CD4-positive, alpha-beta T cell treated with Interleukin-2 at 100 ng/mL for 4 hours (primary cell): ENCODE measurements at places on chromosomes 6 and 20.

DNA sequence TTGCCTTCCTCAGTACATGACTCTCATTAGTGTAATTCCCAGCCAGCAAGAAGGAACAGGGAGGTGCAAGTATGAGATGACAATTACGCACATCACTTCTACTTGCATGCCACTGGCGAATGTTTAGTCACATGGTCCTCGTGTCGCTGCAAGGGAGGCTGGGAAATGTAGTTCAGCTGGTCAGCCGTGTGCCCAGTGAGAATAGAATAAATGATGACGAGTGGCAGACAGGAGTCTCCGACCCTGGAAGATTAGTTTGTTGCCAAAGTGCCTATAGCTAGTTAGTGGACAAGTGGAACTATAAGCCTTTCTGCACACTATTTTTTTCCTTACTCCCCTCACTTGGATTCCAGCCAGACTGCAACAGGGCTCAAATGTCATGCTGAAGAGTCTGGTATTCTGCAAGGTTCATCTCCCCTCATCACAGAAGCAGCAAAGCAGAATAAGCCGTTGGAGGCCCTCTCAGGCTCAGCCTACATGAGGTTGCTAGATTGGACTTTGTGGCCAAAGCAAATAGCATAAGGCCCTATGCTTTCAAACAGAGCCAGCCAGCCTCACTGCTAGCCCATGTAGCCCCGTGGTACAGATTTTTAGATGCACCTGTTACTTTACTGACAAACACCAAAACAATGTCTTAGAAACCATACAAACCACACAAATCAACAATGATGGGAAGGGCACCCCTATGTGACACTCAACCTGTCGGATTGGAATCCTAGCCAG lies 9.7 kb downstream of the LINC00237 start:
- DNase-seq = peak; percentile 23

DNA sequence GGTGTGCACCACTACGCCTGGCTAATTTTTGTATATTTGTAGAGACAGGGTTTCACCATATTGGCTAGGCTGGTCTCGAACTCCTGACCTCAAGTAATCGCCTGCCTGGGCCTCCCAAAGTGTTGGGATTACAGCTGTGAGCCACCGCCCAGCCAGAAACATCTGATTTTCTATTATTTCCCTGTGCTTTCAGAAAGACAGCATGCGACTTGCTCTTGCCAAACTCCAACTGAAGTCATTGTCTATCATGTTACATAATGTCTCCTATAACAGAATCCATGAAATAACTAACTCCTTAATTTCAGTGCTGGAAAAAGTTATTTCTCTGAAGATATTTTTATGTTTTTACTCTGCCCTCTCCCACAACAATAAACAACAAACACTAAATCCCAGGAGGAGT lies 8.5 kb downstream of the RMND1 start:
- DNase-seq = no peak

GRCh38 chr6:816510-817084 lies 123.7 kb upstream of the EXOC2 start:
- DNase-seq = no peak

- no peak for DNase-seq
These were observed 4.1 kb upstream of the HSPA12B start for GRCh38 chr20:3728354-3728753.

- DNase-seq = no peak
These were observed 191.5 kb upstream of the BMP2 start for GRCh38 chr20:6575912-6576401.

- DNase-seq = no peak
These were observed 150.1 kb upstream of the PDE7B start for GRCh38 chr6:135701426-135701825.

- peak; percentile 3 for DNase-seq
These were observed 193.4 kb upstream of the PRDM1 start for GRCh38 chr6:105892577-105893262.

GRCh38 chr6:62740596-62740995 lies 454.6 kb upstream of the KHDRBS2 start:
- DNase-seq = no peak

DNA sequence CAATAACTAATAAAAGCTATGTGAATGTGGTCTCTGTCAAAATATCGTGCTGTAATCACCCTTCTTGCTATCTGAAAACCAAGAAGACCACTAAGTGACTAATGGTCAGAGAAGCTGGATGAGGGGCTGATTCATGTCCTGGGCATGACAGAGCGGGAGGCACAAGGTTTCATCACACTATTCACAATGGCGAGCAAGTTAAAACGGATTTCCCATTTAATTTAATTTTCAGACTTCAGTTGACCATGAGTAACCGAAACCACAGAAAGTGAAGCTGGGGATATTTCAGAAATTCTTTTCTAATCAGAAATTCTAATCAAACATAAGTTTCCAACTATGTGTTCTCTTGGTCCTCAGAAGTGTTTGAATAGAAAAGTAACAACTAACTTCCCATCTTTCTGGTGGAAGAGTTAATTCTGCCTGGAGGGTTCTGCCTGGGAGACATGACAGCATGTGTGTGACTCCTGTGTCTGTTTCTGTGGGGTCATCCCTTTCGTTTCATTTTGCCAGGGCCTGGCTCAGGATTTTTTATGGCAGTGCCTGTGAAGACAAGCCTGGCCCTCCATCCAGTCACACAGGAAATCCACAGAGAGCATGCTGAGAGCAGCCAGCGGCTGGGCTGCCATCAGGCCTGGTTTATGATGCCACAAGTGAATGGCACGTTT lies 98.9 kb downstream of the FAM120B start:
- DNase-seq = no peak

GRCh38 chr6:25670208-25670607 lies 18.2 kb downstream of the SCGN start:
- no peak for DNase-seq

GRCh38 chr20:63095718-63096654 lies 89.2 kb upstream of the BHLHE23 start:
- DNase-seq = no peak

- no peak for DNase-seq
These were observed 307.0 kb downstream of the C6orf118 start for GRCh38 chr6:165002358-165002757.
